ENCODE measurements at places on chromosomes 12 and 14. TPM values are rescaled to one million over a fixed set of nuclear protein-coding genes. Genes with fewer than 3 reads are reported as not detected.

The COX6A1 gene
- total RNA-seq, result 169 TPM

The CD163 gene
- not detected for total RNA-seq

The ATXN2 gene
- 43.1 TPM for total RNA-seq

The SIX6 gene
- total RNA-seq, result not detected

The TTC6 gene
- not detected for total RNA-seq

DNA sequence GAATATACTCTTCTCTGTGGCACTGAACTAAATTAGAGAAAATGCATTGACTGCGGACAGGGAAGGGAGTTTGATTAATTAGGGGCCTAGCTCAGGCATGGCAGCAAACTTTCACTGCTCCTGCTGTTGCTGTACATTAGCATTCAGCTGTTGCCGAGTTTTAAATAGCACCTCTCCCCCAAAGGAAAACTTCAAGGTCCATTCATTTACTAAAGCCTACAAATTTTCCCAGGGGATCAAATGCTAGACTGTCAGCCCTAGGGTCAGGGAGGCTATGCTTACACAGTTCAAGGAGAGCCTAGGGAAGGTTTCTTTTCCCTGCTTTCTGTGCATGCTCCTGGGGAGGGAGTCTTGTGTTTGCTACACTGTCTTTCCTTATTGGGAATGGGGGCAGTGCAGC, 60.0 kb upstream of the GZMB start:
- no peak overlapping the region for H3K4me3 ChIP-seq
- DNase-seq, result no peak
- H3K36me3 ChIP-seq, result no peaks in the 10 kb centered on the region
- H3K27ac ChIP-seq, result no peak overlapping the region
- peaks cover 9% of the 10 kb centered on the region for H3K4me1 ChIP-seq

DNA sequence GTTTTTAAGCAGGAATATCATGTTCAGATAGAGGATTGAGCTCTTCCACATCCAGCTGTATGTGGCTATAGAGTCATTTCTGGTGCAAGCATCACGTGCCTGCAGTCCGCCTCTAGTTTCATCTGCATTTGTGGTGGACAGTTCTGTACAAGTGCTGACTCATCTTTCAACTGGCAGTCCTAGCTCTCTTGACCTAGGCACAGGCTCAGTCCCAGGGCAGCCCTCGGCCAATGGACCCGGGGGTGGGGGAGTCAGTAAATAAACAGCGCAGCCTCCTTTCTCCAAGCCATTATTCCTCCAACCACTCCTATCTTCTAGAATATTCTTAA, 41.8 kb upstream of the FRMD6 start:
- no peak overlapping the region for H3K4me3 ChIP-seq
- no peak overlapping the region for H3K27ac ChIP-seq
- H3K27me3 ChIP-seq, result peaks cover 2% of the 10 kb centered on the region

DNA sequence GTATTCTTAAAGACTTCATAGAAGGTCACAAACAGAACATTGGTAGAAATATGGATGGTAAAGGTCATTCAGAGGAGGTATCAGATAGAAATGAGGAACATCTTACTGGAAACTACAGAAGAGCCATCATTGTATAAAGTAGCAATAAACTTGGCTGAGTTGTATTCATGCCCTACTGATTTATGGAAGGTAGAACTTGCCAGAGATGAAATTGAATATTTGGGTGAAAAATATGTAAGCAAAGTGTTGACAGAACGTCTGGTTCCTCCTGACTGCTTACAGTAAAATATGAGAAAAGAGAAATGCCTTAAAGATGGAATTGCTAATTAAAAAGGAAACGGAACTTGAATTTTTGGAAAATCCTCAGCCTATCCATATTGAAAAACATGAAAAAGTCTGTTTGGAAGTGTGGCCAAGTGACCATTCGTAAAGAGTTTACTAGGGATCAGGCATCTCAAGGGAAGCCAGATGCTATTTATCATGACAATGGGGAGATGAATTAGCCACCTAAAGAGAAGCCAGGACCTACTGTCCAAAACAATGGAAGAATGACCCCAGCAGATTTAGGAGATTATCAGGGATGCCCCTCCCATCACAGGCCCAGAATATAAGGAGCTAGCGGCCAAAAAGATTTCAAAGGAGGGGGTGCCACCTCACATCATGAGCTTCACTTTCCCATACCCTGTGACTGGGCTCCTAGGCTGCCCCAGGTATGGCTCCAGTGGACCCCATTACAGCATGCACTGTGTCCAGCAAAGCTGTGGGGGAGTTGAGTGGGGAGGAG, 189.3 kb downstream of the ITPR2 start:
- H3K36me3 ChIP-seq, result peaks cover 3% of the 10 kb centered on the region
- no peaks in the 10 kb centered on the region for H3K4me1 ChIP-seq
- H3K27me3 ChIP-seq, result no peaks in the 10 kb centered on the region
- DNase-seq, result no peak
- H3K27ac ChIP-seq, result no peak overlapping the region

DNA sequence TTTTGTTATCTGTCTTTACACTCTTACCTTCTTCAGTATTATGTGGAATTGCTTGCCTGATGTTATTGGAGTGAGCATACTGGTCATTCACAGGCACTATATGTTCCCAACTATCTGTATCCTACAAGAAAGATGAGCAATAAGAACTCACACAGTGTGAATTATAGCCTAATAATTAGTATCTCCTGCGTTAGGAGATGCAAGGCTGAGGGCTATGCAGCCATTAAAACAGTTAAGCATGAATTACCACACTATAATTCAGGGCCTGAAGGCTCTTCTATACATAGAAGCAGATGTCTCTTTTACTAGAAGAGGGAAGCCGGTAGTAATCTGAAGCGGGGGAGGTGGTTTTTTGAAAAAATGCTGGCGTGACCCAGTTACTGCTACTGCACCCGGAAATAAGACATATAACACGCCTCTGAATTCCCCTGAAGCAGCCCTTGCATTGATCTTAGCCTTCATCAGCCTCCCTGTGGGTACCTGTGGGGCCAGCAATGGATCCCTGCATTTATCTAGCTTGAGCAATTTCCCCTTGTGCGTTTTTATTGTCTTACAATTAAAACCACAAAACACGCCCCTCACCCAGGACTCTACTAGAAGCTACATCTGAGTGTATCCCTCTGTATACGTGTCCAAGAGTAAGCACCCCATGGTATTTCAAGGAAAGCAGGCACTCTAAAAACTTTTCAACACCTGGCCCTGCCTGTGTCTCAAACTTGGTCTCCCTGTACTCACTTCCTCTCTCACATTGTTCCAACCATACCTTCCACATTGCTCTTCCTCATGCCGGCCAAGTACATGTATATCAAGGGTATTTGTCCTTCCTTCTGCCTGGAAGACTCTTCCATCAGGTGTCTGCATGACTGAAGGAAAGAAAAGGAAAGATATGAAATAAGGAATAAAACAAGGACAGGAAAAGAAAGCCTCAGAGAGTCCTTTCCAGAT, 210.9 kb upstream of the ARID2 start:
- no peaks in the 10 kb centered on the region for H3K27me3 ChIP-seq
- peaks cover 10% of the 10 kb centered on the region for H3K4me1 ChIP-seq
- no peaks in the 10 kb centered on the region for H3K36me3 ChIP-seq
- peak; percentile 24 for DNase-seq

DNA sequence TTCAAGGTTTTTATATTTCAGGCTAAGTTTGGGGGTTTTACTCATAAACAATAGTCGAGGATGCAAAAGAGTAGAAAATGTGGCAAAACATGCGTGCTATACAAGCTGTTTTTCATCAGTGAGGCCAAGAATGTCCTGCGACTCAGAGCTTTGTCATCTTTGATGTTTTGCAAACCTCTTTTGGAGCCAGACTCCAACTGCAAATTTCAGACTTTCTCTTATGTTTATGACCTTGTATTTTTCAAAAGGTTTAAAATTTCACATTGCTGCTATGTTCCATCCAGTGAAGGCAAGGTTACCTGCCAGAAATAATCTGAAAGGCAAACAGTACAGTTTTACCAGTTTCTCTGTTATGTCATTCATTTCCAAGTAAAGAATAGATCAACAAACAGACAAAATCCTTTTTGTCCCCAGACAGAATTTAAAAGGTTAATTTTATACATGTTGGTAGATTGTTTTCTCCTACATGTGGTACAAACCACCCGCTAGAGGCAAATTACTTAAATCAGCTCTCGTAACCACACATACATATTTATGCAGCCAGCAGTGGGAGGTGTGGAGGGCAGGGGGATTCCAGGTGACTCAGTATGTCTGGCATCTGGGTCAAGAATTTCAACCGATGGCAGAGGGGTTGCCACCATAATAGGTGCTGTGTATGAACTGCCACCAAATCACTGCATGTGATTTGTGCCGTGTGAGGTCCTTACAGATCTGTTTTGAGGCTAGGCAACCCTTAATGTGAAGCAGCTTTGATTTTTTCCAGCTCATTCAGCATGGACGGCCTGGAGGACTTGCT, 119.8 kb upstream of the CPM start:
- peak overlapping the region; percentile 10 for H3K27ac ChIP-seq
- H3K4me3 ChIP-seq, result peak overlapping the region; percentile 29
- no peaks in the 10 kb centered on the region for H3K27me3 ChIP-seq
- DNase-seq, result peak; percentile 64
- H3K36me3 ChIP-seq, result no peaks in the 10 kb centered on the region

- no peak for DNase-seq
- no peak overlapping the region for H3K27ac ChIP-seq
- no peaks in the 10 kb centered on the region for H3K27me3 ChIP-seq
- no peaks in the 10 kb centered on the region for H3K36me3 ChIP-seq
- no peaks in the 10 kb centered on the region for H3K4me1 ChIP-seq
- H3K4me3 ChIP-seq, result no peak overlapping the region
Measured at GRCh38 chr12:111297703-111298426, 71.0 kb downstream of the PHETA1 start.

DNA sequence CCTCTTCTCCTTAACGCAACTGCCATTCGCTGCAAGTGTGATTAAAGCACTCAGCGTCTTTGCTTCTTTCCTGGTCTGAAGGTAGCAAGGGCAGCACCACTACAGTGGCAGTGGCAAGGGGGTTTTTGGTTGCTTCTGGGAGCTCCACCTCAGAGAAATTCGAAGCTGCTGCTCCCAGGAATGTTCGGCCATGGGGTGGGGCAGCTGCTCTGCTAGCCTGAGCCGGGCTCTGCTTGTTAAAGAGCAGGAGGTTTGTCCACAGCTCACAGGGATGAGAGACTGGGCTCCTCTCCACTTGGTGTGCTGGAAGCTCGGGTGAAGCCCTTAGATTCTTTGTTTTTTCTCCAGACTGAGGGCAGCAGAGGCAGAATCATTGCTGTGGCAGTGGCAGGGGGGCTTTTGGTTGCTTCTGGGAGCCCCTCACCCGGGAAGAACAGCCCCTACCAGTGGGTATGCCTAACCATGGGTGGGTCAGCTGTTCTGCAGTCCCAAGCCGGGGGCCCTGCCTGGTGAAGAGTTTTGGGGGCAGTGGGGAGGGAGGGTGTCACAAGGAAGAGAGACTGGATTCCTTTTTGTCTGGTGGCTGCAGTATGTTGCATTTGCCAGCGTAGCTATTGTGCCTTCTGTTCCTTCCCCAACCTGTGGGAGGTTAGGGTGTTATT, 340.2 kb downstream of the AEBP2 start:
- no peaks in the 10 kb centered on the region for H3K27me3 ChIP-seq
- H3K36me3 ChIP-seq, result no peaks in the 10 kb centered on the region
- H3K27ac ChIP-seq, result no peak overlapping the region
- no peak overlapping the region for H3K4me3 ChIP-seq
